Suprapubic skin (tissue), 4 donors: ENCODE measurements at places on chromosomes 16 and 17. TPM values are rescaled to one million over a fixed set of nuclear protein-coding genes. Genes with fewer than 3 reads are reported as not detected.

DNA sequence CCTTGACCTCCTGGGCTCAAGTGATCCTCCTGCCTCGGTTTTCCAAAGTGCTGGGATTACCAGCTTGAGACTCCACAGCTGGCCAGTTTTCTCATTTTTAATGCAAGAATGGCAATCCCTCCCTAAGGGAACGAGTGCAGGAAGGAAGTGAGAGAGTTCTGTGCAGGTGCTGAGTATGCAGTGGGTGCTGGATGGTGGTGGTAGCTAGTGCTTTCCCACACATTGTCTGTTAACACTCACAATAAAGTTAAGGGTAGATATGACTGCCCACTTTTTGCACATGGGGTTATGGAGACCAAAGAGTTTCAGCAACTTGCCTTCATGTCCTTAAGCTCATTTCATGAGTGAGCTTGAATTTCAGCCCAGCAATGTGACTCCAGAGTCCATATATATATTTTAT, 18.5 kb downstream of the RGS9 start:
- H3K36me3 ChIP-seq = no peaks in the 10 kb centered on the region
- H3K4me1 ChIP-seq = no peaks in the 10 kb centered on the region
- no peak overlapping the region for H3K4me3 ChIP-seq
- DNase-seq = no peak
- H3K27ac ChIP-seq = no peak overlapping the region
- H3K27me3 ChIP-seq = no peaks in the 10 kb centered on the region

GRCh38 chr17:7912927-7913524, 3.1 kb downstream of the RNF227 start:
- H3K27ac ChIP-seq = no peak overlapping the region
- H3K4me1 ChIP-seq = peaks cover 37% of the 10 kb centered on the region
- H3K27me3 ChIP-seq = no peaks in the 10 kb centered on the region
- peaks cover 43% of the 10 kb centered on the region for H3K36me3 ChIP-seq
- no peak overlapping the region for H3K4me3 ChIP-seq

- DNase-seq = no peak
- H3K27ac ChIP-seq = no peak overlapping the region
- no peak overlapping the region for H3K4me3 ChIP-seq
- H3K27me3 ChIP-seq = no peaks in the 10 kb centered on the region
- H3K4me1 ChIP-seq = peaks cover 2% of the 10 kb centered on the region
These were observed 335.3 kb downstream of the SNX29 start for GRCh38 chr16:12311877-12312276.

- no peak overlapping the region for H3K27ac ChIP-seq
- H3K27me3 ChIP-seq = peaks cover 93% of the 10 kb centered on the region
- no peak for DNase-seq
- peaks cover 19% of the 10 kb centered on the region for H3K4me1 ChIP-seq
- H3K36me3 ChIP-seq = no peaks in the 10 kb centered on the region
- no peak overlapping the region for H3K4me3 ChIP-seq
These were observed 13.5 kb upstream of the LHX1 start for GRCh38 chr17:36923814-36924221.

DNA sequence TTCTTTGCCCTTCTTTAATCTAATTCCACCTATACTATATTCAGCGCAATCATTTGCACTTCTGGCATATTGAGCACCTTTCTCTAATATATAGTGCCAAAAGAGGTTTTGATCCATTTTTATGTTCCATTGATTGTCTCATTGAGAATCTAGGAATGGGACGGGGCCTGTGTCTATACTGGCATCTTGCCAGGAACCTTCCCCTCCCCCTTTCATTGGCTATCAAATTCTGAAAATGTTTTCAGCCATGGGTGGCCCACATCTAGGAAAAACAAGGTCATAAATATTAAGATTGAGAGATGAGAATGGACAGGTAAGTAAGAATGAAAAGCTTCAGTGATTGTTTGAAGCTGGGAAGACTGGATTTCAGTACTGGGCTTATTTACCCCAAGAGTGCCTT, 159.9 kb downstream of the FTO start:
- peaks cover 4% of the 10 kb centered on the region for H3K36me3 ChIP-seq
- H3K27ac ChIP-seq = no peak overlapping the region
- H3K4me1 ChIP-seq = peaks cover 24% of the 10 kb centered on the region

- H3K27ac ChIP-seq = no peak overlapping the region
- no peaks in the 10 kb centered on the region for H3K4me1 ChIP-seq
- no peak overlapping the region for H3K4me3 ChIP-seq
- H3K27me3 ChIP-seq = peaks cover 46% of the 10 kb centered on the region
These were observed 72.1 kb downstream of the MGAT5B start for GRCh38 chr17:76940295-76940694.

NPIPA2 gene
- total RNA-seq = 2.0 TPM

- no peaks in the 10 kb centered on the region for H3K27me3 ChIP-seq
- H3K27ac ChIP-seq = no peak overlapping the region
- H3K4me1 ChIP-seq = no peaks in the 10 kb centered on the region
- peaks cover 63% of the 10 kb centered on the region for H3K36me3 ChIP-seq
- H3K4me3 ChIP-seq = no peak overlapping the region
These were observed 14.6 kb downstream of the RECQL5 start for GRCh38 chr17:75652341-75652740.

TPSB2 gene
- total RNA-seq = 26.8 TPM

DNA sequence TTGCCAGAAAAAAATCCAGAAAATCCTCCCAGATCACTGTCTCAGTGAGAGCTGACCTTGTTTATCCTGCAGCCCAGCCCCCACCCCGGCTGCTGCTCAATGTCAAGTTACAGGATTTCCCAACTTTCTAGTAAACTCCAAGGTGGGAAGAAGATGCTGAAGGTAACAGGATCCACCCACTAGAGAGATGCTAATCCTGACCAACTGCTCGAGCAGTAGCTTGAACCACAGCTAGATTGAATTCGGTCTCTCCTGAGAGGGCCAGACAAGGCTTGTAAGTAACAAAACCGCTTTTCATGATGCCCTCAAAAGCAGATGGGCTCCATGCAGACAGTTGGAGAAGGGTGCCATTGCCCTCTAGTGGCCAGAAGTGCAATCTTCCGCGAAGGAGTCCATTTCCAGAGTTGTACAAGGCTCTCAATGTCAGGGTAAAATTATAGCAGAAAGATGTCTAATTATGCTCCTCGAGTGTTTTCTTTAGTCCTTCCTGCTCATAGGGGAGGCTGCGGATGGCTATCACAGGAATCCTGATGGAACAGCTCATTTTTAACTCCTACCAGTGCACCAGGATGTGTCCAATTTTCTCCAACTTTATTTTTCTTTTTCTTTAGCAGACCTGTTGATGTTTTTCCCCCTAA, 3.9 kb downstream of the CDH11 start:
- no peaks in the 10 kb centered on the region for H3K36me3 ChIP-seq
- H3K4me1 ChIP-seq = peaks cover 27% of the 10 kb centered on the region
- peaks cover 27% of the 10 kb centered on the region for H3K27me3 ChIP-seq
- H3K4me3 ChIP-seq = no peak overlapping the region
- no peak overlapping the region for H3K27ac ChIP-seq

DNA sequence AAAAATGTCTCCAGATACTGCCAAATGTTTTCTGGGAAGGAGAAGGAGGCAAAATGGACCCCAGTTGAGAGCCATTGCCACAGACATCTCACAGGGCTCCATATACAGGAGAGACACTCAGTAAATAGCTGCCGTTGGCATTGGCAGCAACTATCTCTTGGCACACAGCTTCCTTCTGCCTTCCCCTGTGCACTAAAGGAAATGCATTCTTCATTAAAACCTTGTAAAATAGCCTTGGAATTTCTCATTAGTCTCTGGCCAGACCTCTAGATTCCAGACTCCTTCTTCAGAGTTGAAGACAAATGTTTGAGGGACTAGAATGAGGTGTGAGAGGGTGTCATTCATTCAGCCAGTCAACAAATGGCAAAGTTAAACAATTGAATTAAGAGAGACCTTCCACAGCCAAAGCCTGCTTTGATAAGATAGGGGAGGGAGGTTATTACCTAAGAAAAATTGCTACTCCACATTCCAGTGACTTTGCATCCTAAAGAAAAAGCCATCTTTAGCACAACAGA, 223.9 kb upstream of the HS3ST3A1 start:
- H3K4me1 ChIP-seq = no peaks in the 10 kb centered on the region
- H3K4me3 ChIP-seq = no peak overlapping the region
- H3K36me3 ChIP-seq = no peaks in the 10 kb centered on the region
- H3K27me3 ChIP-seq = no peaks in the 10 kb centered on the region

SLFN11 gene
- total RNA-seq = 6.0 TPM

CACNG5 gene
- total RNA-seq = not detected

- no peaks in the 10 kb centered on the region for H3K27me3 ChIP-seq
- DNase-seq = no peak
- H3K27ac ChIP-seq = no peak overlapping the region
- H3K4me1 ChIP-seq = no peaks in the 10 kb centered on the region
- H3K36me3 ChIP-seq = peaks cover 14% of the 10 kb centered on the region
- H3K4me3 ChIP-seq = no peak overlapping the region
These were observed 61.5 kb downstream of the NF1 start for GRCh38 chr17:31156326-31156725.

- H3K4me1 ChIP-seq = peaks cover 18% of the 10 kb centered on the region
- H3K4me3 ChIP-seq = no peak overlapping the region
- H3K27me3 ChIP-seq = no peaks in the 10 kb centered on the region
- H3K36me3 ChIP-seq = peaks cover 66% of the 10 kb centered on the region
- no peak overlapping the region for H3K27ac ChIP-seq
These were observed 33.7 kb upstream of the NUDT16L1 start for GRCh38 chr16:4659363-4660353.

DNA sequence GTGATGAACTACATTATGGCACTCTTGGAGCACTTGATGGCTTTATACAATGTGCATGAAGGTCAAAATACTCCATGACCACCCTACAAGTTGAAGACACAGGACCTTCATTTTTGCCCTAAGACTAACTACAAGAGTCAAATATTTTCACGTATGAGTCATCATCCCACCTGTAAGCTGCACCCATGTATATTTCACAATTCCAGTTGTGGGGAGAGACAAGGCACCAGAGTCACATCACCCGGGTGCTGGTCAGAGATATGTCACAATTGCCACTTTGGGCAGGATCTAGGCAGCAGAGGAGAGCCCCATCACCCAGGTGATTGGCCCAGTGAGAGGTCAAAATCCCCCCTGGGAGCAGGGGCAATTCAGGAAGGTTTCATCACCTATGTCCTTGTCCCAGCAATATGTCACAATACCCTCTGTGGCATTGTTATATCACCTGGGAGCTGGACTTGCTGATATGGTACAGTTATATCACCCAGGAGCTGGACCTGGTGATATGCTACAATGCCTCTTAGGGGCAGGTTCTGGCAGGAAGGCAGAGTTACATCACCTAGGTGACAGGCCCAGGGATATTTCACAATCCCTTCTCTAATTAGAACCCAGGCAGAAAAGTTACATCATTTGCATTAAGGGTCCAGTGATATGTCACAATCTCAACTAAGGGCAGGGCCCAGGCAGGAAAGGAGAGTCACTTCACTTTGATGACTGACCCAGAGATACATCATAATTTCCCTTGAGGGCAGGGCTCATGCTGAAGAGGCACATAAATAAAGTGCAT, 1839.2 kb downstream of the TP53TG3F start:
- peak overlapping the region; percentile 38 for H3K27ac ChIP-seq
- no peaks in the 10 kb centered on the region for H3K36me3 ChIP-seq
- no peak overlapping the region for H3K4me3 ChIP-seq
- peaks cover 14% of the 10 kb centered on the region for H3K4me1 ChIP-seq

ASGR1 gene
- 2.3 TPM for total RNA-seq

GRCh38 chr17:28194382-28194781, 124.6 kb upstream of the TMEM97 start:
- DNase-seq = no peak
- no peak overlapping the region for H3K4me3 ChIP-seq
- no peak overlapping the region for H3K27ac ChIP-seq
- no peaks in the 10 kb centered on the region for H3K4me1 ChIP-seq
- H3K36me3 ChIP-seq = peaks cover 11% of the 10 kb centered on the region

DNA sequence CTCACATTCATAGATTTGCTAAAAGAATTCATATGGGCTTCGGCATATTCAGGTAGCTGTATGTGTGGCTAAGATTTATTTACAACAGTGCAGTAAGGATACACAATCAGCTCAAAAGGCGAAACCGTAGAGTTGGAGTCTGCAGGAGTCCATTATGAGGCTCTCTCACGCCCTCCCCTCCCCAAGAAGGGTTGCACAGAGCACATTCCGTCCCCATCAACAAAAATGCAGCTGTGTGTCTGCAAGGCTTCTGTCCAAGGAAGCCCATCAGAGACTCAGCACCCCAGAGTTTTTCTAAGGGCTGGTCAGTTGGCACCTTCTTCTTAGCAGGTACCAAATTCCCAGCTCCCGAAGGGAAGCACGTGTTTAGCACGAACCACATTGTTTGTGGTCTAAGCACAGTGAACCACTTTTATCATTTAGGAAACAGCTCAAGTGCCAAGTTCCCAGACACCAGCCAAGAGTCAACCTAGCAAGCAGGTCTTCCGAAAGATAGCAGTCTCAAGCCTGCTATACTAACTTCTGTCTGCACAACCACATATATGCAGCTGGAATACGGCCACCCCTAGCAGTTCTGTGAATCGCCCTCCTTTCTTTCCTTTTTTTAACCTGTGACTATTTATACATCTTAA, 28.5 kb upstream of the MEAK7 start:
- DNase-seq = no peak
- H3K27ac ChIP-seq = peak overlapping the region; percentile 59
- no peak overlapping the region for H3K4me3 ChIP-seq

GRCh38 chr16:50781518-50781917, 39.6 kb downstream of the CYLD start:
- no peak overlapping the region for H3K4me3 ChIP-seq
- H3K27me3 ChIP-seq = no peaks in the 10 kb centered on the region
- H3K27ac ChIP-seq = no peak overlapping the region

RASD1 gene
- 31.1 TPM for total RNA-seq

DNA sequence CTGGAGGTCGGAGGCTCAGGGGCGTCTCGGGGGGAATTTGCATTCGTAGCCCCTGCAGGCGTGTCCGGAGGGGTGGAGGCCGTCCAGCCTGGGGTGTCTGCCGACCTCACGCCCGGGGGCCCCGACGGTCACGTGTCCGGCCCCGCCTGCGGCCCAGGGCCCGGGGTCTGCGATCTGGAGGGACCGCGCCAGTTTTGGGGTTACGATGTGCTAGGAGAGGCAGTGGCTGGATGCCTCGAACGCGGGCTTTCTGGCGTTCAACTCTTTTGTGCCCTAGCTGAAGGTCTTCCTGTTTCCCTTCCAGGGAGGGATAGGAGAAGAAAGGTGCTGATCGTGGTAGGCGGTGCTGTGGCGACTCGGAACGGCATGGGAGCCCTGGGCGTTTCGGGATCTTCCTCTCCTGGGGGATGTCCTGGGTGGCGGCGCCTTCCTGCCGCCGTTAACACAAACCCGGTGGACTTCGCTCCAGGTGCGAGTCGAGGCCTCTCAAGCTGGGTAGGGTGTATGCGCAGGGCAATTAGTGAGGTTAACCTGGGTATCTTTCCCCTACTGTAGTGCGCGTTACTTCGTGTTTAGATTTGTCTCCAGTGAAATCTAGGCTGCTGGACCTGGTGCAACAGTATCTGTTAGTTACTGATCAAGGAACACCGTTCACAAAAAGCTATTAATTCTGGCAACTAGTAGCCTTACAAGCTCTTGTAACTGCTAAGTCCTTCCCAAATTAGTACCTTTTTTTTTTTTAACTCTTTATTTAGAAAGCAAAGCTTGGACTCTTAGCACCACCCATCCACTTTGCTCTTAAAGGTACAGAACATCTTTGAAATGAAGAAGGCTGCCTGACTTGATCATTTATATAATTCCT, 1.3 kb downstream of the AKAP1 start:
- DNase-seq = peak; percentile 69

IL34 gene
- 96.5 TPM for total RNA-seq
